ENCODE measurements at places on chromosomes 2 and 18.

- no peak for DNase-seq
Measured at GRCh38 chr2:236125541-236125940, 42.6 kb downstream of the GBX2 start.

GRCh38 chr2:225735844-225736243, 336.3 kb downstream of the NYAP2 start:
- no peak for DNase-seq

DNA sequence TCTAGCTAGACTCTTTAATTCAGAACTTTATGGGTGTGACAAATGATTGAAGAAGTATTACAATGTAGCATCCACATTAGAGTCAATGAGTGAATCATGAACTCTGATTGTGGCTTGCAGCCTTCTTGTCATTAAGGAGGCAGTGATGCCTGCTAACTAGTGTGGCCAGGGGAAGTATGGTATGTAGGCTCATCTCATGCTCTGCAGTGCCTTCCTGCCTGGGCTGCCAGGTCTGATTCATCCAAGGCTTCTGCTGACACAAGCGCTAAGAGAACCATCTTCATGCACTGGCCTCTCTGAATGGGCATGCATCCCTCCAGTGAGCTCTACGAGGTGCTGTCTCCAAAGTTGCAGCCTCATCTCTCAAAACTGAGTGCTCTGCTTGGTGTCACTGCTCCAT, 144.3 kb downstream of the MTCL1 start:
- no peak for DNase-seq

DNA sequence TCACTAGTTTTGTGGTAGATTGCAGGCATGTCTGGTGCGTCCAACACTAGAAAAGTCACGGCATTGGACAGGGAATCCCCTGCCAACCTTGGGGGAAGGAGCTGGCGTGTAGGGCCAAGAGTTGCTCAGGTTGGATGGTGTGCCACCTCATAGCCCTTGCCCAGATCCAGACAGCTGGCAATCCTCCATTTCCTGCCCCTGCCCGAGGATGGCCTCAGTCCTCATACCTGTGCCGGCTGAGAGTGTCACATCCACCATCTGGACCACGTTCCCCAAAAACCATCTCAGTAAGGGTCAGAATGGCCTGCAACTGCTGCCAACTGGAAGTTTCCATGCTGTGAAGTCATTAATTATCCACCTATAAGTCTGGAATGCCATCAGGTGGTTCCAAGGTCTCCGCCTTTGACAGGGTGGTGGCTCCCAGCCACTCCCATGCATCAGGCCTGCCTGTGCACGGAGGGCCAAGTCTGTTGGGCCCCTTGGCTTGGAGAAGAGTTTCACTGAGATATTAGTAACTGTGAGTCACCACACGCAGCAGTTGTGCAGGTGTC, 55.0 kb downstream of the IMPA2 start:
- DNase-seq: no peak

GRCh38 chr2:229825476-229825875, 96.3 kb downstream of the TRIP12 start:
- DNase-seq: no peak

DNA sequence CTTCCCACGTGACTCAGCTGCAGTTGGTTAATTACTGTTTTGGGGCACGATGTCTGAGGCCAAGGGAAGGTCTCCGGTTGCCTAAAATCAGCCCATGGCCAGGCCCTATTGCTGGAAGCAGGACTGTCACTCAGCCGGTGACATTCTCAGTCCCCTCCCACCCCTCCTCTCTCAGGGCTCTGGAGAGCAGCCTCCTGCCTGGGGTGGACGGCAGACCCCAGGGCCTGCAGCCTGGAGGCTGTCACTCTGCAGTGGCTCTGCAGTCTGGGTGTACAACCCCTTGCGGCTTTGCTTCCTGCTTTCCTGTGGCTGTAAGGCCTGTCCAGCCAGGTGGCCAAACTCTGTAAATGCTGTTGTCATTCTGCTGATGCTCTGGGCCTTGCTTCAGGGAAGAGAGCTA, 32.8 kb downstream of the ZBTB7C start:
- no peak for DNase-seq

- DNase-seq: no peak
Measured at GRCh38 chr18:59388817-59389216, 29.8 kb upstream of the LMAN1 start.

DNA sequence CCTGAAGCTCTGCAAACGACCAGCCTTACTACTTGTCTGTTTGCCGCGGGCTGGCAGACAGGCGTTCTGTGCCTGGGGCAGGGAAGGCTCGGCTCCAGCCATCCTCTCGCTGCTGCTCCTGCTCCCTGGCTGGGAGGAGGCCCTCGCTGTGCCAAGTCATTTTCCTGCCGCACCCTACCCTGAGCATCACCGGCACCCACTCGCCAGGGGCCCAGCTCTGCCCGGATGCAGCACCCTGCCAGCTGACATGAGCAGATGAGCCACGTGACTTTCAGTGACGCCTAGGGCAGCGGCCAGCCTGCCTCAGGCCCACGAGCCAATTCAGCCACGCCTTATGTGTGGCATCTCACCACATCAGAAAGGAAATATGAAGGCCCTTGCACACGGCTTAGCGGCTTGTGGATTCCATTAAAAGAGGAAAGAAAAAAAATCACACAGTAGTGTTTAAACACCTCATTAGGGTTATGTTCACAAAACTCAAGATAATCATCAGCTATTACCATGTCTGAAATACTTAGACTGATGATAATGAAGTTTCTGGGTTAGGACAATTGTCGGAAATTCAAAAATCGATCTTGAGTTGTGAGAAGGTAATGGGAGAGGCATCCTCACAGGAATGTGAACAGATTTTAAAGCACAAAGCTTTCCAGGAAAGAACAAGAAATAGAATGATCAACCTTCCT, 250.5 kb downstream of the TWIST2 start:
- DNase-seq: no peak

DNA sequence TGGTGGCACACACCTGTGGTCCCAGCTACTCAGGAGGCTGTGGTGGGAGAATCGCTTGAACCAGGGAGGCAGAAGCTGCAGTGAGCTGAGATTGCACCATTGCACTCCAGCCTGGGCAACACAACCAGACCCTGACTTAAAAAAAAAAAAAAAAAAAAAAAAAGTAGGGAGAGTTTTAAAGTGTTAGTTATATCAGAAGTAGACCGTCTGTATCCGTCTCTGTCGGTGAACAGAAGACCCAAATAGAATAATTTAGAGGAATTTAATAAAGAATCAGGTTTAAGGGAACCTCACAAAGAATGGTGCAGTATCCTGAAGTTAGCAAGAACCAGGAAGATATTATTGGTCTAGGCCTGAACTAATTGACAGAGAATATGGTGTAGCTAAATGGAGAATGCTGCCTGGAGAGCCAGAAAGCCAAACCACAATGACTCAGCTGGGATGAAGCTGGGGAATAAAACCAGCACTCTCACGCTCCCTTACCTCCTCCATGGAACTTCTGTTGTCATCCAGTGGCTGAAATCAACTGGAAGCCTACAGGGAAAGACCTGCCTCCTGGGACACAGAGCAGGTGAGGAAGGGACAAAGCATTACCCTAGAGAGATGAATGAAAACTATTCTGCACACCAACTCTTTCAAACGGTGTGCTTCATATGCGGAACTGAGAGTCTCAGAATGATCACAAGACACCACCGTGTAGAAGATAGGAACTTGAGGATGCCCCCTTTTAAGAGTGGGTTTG, 39.1 kb upstream of the PLEKHM3 start:
- no peak for DNase-seq

DNA sequence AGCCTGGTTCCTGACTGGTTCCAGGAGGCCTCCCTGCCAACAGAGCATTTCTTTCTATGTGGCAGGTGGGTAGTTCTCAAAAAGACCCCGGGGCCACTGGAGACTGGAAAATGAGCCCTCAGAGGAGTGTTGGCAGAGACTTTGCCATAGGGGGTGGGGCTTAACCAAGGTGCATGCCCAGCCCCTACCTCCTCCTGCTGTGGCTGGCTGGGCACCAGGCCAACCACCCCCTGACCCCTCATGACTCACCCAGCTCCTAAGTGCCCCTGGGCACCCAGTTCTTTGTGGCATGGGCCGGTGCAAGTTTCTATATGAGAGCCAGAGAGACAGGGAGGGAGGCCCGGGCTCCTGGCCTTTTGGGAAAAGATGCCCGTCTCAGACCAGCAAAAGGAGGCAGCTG, 98.2 kb upstream of the SMAD2 start:
- DNase-seq: no peak

- no peak for DNase-seq
Measured at GRCh38 chr2:172439911-172440310, 12.5 kb downstream of the ITGA6 start.

DNA sequence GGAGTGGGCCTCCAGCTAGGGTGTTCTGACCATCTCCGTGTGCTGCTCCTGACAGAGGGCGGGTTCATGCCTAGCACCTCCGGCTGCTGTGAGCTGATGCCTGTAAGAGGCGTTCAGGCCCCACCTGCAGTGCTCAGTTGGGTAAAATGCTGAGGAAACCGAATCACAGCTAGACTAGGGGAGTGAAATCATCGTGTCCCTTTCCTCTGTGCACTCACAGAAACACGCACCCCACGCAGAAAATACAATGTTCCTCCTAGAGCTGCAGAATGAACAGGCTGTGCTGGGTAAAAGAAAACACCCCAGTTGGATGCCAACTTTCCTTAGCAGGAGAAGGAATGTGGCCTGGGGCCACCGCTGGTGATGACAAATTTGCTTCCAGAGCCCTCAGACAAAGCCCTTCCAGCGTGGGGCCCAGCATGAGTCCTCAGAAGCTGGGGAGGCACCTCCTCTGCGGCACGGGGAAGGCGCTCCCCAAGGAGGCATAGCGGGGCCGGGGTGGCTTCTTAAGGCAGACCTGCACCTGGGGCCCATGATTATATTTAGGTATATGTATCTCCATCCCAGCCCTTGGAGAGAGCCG, 16.3 kb upstream of the ARHGEF4 start:
- no peak for DNase-seq

DNA sequence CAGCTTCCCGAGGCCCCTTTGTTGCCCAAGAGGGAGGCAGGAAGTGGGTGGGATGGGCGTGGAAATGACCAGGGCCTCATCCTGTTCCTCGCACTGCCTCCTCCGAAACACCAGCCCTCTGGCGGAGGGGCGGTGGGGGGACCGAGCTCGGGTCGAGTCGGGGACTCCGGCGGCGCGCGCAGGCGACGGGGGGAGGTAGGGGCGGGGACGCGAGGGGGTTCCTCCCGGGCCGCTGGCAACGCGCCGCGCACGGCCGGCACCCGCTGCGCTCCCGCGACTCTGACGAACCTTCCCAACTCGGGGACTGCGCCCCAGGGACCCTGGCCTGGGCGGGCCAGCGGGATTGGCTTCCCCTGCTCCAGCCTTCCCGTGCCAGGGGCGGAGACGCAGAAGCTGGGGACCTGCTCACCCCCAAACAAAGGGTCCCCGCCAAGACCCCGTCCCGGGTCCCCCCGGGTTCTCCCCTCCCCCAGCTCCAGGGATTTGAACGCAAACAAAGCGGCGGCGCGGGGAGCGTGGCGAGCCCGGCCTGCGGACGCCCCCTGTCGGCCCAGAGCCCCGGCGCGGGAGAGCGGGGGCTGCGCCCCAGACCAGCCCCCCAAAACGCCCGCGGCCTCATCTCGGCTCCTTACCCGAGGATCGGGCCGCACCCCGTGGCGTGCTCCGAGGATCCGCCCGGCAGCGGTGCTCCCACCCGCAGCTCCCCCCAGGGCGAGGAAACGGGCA, 1.2 kb downstream of the SEMA4C start:
- peak; percentile 57 for DNase-seq

GRCh38 chr2:221671515-221671914, 99.4 kb upstream of the EPHA4 start:
- DNase-seq: no peak

- no peak for DNase-seq
Measured at GRCh38 chr2:1591978-1592907, 152.1 kb downstream of the PXDN start.

DNA sequence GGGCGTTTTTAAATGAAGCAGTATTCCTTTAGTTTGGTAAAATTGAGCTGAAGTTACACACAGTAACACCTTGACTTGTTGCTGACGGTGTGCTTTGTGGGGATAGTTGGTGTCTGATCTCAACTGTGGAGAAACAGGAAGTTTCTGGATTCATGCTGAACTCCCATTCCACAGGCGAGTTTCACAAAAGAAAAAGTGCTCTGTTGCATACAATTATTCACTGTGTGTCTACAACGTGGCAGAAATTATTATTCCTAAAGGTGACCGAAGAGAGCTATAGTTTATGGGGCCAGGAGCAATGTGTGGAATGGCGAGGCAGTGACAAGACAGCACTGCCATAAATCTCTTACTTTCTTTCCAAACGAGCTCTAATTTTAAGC, 463 bp upstream of the CABYR start:
- no peak for DNase-seq

DNA sequence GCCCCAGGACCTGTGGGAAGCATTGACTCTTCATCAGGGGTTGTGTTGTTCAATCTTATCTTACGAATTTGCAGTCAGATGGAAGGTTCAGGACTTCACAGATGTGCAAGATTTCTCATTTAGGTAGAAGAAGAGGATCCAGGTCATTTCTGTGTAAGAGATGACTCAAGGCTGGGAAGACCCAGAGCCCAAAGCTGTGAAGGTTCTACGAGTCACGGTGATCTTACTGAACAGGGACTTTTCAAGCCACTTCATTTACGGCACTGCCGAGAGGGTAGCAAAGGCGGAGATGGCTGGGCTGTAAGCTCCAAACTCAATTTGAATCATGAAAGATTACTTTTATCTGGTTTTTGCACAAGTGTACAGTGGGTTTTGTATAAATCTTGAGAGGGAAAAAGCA, 228.0 kb upstream of the MEX3C start:
- no peak for DNase-seq

GRCh38 chr2:218736531-218736930, 25.9 kb downstream of the TTLL4 start:
- DNase-seq: no peak

DNA sequence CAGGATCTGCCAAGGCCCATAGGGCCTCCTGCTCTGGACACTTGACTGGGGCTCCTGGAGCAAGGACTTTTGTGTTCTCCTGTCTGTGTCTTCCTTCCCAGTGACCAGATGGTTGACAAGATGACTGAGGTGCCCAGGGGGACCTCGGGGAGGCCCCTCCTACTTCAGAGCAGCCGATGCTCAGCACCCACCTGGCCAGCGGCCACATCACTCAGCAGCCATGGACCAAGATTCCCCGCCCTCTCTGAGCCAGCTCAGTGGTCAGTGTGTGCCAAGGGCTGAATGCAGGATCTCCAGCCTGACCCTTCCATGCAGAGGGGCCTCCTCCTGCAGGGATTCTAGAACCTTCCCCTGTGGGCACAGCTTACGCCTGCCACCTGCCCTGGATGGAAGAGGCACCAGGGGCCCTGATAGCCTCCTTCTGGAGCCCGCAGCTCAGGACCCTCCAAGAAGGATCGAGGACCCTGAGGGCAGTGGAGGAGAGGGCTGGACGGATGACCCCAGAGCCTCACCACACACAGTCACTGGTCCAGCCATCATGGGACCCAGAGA, 87.4 kb upstream of the GPC1 start:
- no peak for DNase-seq

GRCh38 chr2:102144128-102144527, 1.6 kb downstream of the IL1R1 start:
- no peak for DNase-seq

DNA sequence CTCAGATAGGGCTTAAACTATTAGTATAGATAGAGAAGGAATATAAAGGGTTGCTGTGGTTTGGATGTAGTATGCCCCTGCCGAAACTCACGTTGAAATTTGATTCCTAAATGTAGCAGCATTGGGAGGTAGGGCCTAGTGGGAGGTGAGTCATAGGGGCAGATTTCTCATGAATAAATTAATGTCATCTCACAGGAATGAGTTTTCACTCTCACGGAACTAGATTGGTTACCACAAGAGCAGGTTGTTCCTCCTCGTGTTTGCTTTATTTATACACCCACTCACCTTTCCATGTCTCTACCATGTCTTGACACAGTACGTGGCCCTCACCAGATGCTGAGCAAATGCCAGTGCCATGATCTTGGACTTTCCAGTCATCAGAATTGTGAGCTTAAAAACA, 218.2 kb downstream of the RBM43 start:
- no peak for DNase-seq

GRCh38 chr2:54456612-54457322, 640 bp downstream of the SPTBN1 start:
- DNase-seq: no peak

Measured in CD4-positive, alpha-beta T cell treated with Interleukin-6 at 100 ng/mL for 8 hours (primary cell).